Immature natural killer cell (primary cell): ENCODE measurements at places on chromosomes 16 and 17.

DNA sequence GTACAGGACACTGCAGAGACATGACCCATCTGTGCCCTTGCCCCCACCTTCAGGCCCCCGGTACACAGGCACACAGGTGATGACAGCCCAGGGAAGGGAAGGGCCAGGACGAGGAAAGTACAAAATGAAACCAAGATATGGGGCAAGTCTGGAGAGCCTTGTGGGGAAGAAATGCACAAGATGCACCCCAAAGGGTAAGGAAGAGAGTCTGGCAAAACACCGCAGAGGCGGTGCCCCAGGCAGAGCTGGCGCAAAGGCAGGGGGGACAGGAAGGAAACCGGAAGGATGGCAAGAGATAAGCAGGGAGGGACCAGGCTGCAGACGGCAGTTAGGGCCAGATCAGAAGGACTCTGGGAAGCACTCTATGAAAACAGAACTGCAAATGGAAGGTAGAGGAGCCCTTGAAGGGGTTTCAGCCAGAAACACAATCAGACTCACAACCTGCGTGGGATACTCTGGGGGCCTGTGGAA, 81.4 kb downstream of the SLC39A11 start:
- DNase-seq, result no peak

- no peak for DNase-seq
Measured at GRCh38 chr17:80229011-80229410, 8.8 kb downstream of the SLC26A11 start.

GRCh38 chr17:66849851-66850580, 15.1 kb downstream of the CACNG5 start:
- DNase-seq, result no peak

DNA sequence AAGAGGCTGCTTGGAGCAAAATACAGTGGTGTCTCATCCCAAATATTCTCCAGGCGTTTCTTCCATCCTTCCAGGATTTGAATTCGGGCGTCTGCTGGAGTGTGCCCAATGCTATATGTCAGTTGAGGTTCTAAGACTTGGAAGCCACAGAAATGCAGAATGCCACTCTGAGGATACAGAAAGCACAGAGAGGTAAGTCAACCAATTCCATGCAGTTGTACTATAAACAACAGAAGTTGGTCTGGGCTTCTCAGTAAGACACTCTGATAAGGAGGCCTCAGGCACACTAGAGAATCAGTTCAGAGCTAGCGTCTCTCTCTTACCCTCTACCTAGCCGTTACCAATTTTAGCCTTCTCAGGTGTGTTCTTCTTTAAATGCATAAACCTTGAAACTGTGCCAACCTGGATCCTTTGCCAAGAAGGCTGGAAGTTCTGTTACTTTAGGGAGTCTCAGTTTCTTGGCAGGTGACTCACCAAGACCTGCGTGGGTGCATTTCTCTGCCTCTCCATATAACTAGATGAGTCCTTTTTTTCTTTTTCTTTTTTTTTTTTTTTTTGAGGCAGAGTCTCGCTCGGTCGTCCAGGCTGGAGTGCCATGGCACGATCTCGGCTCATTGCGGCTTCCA, 15.1 kb downstream of the NQO1 start:
- no peak for DNase-seq

- DNase-seq, result no peak
Measured at GRCh38 chr17:2695243-2695960, 16.2 kb downstream of the CLUH start.

DNA sequence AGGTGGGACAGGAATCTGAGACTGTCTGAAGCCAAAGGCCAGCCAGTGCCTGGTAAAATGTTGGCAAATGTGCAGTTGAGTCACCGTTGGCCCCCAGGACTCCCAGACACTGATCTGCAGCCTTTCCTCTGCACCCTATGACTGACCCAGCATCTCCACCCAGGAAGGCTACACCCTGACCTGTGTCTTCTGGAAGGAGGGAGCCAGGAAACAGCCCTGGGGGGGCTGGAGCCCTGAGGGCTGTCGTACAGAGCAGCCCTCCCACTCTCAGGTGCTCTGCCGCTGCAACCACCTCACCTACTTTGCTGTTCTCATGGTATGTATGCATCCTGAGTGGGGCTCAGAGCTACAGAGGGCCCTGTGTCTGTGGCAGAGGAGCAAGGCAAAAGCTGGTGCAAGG, 24.0 kb downstream of the ADGRG5 start:
- DNase-seq, result no peak

- no peak for DNase-seq
Measured at GRCh38 chr17:45088741-45089140, 27.6 kb downstream of the NMT1 start.

- no peak for DNase-seq
Measured at GRCh38 chr17:42274253-42274542, 2.0 kb downstream of the STAT5B start.

DNA sequence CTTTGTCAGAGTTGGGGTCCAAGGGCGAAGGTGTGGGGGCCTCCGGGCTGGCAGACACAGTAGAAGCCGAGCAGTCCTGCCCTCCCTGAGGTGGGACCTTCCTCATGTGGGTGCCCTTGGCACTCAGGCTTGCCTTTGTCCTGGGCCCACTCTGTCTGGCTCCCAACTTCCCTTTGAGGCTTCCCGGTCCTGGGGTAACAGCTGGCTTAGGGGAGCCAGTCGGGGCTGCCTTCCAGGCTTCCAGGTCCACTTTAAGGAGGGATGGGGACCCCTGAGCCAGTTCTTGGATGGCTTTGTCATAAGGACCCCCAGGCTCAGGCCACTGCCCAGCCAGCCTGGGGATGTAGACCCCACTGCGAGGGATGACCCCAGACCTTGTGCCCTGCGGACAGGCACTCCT, 7.8 kb downstream of the GAS2L2 start:
- DNase-seq, result no peak
